GM12878 (cell line): ENCODE measurements at places on chromosomes 6 and 20.

- DNase-seq = no peak
Measured at GRCh38 chr6:4139272-4139671, 3.9 kb upstream of the ECI2 start.

GRCh38 chr6:151408858-151409257 is 17.5 kb upstream of the ZBTB2 start:
- no peak for DNase-seq

DNA sequence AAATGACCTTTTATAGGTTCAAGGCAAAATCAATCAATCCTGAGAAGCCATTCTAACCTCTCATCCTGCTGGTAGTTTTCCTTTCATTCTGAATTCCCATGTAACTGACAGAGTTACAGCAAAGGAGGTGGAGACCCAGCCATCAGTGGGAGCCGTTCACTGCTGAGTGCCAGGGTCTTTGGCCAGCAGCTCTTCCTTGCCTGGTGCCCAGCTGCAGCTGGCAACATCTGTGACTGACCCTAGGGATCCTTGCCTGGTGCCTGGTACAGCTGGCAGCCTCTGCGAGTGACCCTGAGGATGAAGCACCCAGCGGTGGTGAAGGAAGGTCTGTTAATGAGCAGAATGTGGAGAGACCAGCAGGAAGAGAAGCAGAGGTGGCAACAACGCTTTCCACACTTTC is 314.6 kb downstream of the THBS2 start:
- DNase-seq = no peak

GRCh38 chr20:49367113-49367512 is 89.3 kb upstream of the ZNFX1 start:
- no peak for DNase-seq

DNA sequence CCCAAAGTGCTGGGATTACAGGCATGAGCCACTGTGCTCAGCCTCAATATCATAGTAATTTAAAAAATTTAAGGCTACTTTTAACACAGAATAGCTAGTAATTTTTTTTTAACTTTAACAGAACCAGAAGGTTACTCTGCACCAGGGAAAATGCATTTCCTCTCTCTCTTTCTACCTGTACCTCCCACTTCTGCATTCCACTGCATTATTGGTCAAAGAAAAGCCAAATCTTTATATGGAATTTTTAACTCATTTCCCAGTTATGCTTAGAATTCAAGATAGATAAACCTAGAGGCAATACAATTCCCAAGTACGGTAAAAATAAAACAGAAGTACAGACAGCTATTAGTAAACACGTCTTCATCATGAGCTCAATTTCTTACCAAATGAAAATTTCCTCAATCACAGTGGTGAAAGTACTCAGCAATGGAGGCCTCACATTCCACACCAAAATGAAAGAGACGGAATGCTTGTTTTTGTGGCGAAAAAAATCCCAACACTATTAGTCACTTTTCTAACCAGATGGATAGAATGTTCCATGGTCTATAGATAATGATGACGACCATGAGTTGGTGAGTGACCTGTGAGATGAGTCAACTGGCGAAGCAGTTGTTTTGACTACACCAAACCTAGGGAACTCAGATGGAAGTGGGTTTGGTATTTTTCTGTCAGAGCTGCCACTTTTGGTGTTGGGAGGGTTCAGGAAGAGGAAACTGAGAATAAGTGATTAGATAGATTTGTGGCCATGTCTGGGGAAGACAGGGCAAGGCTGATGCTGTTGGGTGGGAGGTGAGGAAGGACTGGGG is 104.7 kb upstream of the SGK1 start:
- no peak for DNase-seq

DNA sequence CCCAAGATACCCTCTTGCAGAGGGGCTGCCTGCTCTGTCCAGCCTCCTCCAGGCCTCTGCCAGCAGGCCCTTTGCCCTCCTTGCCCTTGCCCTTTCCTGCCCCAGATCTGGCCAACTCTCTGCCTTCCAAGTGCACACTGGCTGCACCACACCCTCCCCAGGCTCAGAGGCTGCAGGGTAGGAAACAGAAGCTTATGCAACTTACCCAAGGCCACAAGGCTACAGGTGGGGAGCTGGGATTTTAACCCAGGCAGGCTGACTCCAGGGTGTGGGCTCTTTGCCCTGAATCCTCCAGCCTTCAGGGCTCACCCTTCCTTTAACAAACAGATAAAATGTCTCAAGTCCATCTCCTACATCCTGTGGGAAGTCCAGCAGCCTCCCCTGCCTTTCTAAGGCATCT is 14.5 kb upstream of the TRAF3IP2 start:
- DNase-seq = no peak

DNA sequence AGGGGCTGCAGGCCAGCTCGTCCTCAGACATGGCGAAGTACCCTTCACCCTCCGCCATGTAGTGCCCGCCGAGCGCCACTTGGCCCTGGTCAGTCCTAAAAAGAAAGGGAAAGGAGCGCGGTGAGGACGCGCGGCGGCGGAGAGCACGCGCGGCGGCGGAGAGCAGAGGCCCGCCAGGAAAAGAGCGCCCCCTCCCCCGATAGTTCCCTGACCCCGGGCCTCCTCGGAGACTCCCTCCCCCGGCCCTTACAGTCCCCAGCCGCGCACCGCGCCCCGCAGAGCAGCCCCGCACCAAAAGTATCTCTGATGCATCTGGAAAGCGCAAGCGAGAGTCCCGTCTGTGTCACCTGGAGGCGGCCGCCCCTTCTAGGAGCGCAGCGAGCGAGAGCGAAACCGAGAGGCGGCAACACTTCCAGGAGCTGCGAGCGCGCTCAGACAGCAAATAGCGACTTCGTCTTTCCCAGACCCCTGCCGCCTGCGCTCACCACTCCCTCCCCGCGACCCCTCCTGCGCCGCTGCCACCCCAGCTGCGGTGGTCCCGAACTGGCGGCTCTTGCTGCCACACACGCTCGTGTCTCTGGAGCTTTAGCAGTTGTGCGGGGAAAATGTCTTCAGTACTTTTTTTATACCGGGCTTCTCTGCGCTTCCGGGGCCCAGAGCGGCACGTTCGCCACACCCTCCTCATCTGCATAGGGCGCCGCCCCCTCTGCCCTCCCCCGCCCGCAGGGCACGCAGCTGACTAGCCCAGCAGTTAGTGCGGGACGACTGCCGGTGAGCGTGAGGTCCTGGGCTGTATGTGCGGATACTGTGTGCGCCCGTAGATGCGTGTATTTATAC is at the start of gene TENT5A:
TENT5A (minus strand) TSS at position 598 of the 837 bp plus-strand sequence; CDS start at position 58, 540 bp downstream.
- no peak for DNase-seq

DNA sequence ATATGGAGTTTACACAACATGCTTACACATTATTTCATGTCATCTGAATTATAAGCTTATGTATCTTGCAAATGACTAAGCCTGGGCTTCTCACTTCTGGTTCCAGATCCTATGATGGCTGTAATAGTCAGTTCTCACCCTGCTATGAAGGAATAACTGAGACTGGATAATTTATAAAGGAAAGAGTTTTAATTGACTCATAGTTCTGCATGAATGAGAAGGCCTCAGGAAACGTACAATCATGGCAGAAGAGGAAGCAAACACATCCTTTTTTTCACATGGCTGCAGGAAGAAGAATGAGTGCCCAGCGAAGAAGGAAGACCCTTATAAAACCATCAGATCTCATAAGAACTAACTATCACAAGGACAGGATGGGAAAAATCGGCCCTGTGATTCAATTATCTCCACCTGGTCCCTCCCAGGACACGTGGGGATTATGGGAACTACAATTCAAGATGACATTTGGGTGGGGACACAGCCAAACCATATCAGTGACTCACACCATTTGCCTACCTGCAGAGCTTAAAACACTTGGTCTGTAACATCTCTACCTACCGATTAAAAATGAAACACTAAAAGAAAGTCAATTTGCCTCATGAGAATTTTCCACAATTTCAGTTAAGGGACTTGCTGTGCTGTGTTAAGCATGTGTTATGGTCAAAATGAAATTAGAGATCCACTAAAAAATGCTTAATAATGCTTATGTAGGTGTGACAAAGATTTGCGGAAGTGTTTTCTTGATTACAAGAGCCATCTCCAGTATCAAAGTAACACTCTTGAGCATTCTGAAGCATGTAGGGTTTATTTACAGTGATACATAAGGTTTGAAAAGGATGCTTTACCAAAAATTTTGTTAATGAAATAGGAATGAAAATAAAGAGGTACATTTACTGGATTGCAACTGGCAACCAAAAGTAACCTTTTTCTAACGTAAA is 2.2 kb upstream of the RWDD1 start:
- DNase-seq = no peak
